ENCODE measurements at places on chromosomes 1 and 21.
A peak's percentile ranks its signal among the peaks of the same experiment; 100 is the strongest.

GRCh38 chr1:184482136-184482535, 95.3 kb downstream of the C1orf21 start:
- no peak for DNase-seq

DNA sequence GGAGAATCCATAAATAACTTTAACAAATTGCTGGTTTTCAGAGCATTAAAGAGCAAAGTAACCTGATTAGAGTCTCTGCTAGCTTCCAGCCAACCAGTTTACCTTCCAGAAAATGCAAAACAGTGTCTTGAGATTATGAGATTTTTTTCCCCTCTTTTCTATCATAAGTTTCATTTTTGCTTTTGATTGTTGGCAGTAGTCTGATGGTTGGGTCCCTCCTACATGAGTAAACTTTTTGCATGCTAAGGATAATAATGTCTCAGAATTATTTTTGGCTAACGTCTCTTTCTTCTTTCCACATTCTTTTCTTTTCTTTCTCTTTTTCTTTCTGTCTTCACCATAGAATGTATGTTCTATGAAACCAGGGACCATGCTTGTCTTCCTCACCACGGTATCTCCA, 6.3 kb upstream of the ADAMTS5 start:
- no peak for DNase-seq

DNA sequence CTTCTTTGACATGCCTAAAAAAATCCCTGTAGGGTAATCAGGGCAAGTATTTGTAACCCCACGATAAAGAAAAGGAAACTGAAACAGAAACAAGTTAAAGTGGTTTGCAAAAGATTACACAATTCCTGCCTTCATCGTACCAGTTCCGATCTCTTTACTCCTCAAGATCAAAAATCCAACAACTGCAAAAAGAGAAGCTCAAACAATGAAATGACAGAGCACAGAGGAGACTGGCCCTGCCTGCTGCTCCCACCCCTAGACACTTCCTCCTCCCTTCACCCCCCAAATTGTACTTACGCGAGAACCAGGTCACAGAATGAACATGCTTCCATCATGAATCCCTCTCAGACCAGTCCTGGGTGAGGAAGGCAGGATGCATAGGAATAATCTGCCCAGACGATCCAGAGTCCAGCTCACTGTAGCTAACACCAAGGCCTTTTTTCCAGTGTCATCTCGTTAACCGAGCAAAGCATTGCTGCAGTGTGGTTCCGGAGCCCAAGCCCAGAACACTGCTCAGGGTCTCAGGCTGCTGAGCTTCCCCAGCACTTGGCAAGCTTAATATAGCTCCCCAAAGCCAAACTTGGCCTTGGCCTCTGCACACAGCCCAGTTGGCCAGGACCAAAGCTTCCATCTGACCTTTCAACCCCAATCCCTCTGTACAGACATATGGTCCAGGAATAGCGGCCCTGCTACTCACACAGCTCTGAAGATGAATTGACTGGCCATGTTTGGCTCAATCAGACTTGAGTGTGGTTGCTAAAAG, 20.3 kb downstream of the RXRG start:
- DNase-seq = no peak

- DNase-seq = no peak
Measured at GRCh38 chr1:76300556-76300955, 226.0 kb downstream of the ST6GALNAC3 start.

GRCh38 chr1:39722495-39722894, 16.2 kb upstream of the PPIE start:
- no peak for DNase-seq

DNA sequence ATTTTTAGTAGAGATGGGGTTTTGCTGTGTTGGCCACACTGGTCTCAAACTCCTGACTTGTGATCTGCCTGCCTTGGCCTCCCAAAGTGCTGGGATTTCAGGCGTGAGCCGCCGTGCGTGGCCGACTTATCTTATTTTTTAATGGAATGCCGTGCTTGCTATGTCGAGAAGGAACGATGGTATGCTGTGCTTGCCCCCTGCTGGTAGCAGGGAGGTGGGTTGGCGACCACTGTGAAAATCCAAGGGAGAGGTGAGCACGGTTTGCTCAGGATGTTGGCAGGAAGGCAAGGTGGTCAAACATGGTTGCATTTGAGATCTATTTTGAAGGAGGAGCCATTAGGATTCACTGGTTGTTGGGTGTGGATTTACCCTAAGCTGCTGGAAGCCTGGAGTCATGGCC, 45.8 kb upstream of the RCC2 start:
- DNase-seq = peak; percentile 11

DNA sequence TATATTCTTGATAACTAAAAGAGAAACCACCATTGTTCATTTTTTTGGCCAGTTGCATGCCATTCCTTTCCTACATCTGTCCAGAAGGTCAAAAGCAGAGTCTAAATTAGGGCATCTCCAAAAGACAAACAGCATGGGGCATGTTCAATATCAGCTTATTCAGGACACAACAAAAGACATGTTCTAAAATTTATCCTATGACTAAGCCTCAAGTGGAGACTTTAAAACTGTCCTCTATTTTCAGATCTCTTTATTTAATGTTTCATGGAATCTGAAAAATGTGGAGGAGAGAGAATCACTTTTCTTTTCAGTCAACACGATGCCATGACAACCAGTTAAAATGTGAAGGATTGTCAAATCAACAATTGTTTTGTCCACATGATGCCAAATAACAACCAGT, 303.4 kb upstream of the PRMT6 start:
- DNase-seq = no peak

- no peak for DNase-seq
Measured at GRCh38 chr1:55428944-55429931, 214.1 kb upstream of the USP24 start.

DNA sequence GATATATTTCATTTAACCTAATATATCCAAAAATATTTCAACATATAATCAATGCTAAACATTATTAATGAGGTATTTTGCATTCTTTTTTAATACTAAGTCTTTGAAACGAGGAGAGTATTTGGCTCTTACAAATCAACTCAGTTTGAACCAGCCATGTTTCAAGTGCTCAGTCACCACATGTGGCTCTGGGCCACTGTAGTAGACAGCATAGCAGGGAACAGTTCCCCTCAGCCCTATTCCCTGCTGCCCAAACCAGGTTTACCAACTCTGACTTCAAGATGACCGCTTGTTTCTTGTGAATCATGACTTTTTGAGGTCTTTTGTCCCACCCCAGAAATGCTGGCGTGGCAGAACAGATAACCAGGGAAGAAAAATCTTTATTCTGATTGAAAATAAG, 5.7 kb downstream of the ZNF672 start:
- DNase-seq = no peak

DNA sequence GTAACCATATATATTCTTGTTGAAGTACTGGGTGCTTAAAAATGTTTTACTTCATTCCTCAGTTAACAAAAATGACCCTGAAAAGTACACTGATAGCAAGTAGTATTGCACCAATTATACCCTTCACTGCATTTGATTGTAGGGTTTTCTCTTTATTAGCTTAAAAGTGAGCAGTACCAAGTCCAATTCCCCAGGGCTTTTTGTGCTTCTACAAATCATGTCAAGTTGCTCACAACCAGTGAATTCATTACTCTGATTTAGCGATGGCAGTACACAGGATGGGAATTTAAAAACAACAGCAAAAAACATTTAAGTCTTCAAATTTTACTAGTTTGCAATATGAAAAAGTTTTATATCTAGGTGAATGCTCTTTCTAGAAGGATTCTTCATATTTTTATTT, 436.4 kb downstream of the PTBP2 start:
- no peak for DNase-seq

GRCh38 chr1:28171246-28171645, 5.2 kb downstream of the PTAFR start:
- DNase-seq = no peak

DNA sequence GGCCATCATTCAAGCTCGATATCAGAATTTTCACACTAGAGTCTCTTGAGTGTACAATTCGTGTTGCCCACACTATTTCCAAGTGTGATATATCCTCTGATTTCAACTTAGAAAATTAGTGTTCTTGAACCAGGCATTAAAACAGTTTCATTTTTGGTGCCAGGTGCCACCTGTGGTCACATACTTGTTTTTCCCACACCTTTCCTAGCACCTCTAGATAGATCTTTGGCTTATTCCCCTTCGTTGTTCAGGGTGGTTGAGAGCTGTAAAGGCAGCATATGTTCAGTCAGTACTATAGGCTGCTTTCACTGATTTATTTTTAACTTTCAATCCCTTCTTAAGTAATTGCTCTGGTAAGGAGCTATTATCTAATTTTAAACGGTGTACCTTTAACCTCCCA, 131.1 kb downstream of the NEK7 start:
- no peak for DNase-seq

DNA sequence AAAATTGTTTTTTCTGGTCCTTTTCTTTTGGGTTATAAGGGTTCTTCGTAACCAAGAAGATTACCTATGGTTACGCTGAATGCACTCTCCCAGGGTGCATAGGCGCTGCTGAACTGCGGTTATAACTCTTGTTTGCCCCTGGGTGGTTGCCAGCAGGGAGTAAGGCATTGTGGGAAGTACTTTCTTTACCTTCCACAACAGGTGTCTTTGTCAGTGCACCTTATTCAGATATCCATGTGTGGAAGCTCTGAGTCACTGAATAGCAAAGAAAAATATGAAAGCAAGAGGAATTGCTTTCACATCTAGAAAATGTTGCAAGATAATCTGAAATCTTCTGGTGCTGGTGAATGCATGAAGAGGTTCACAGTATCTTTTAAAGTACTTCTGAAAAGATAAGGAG, 124.4 kb upstream of the CACYBP start:
- DNase-seq = peak; percentile 69

GRCh38 chr1:33633019-33633801, 160.8 kb downstream of the ZSCAN20 start:
- DNase-seq = peak; percentile 92

Measured in NCI-H1092 (cell line).